ENCODE measurements at places on chromosomes 7 and 10.
A peak's percentile ranks its signal among the peaks of the same experiment; 100 is the strongest.

GRCh38 chr10:50991456-50992355 is 82.6 kb upstream of the PRKG1 start:
- no peak for DNase-seq
- peaks cover 39% of the 10 kb centered on the region for H3K4me1 ChIP-seq
- H3K27me3 ChIP-seq, result no peaks in the 10 kb centered on the region
- peak overlapping the region; percentile 93 for H3K27ac ChIP-seq
- H3K36me3 ChIP-seq, result no peaks in the 10 kb centered on the region
- H3K4me3 ChIP-seq, result peak overlapping the region; percentile 94

- H3K4me3 ChIP-seq, result no peak overlapping the region
- no peaks in the 10 kb centered on the region for H3K36me3 ChIP-seq
- no peak for DNase-seq
- no peaks in the 10 kb centered on the region for H3K27me3 ChIP-seq
Observed at GRCh38 chr7:77349141-77349540, 67.0 kb downstream of the GSAP start.

DNA sequence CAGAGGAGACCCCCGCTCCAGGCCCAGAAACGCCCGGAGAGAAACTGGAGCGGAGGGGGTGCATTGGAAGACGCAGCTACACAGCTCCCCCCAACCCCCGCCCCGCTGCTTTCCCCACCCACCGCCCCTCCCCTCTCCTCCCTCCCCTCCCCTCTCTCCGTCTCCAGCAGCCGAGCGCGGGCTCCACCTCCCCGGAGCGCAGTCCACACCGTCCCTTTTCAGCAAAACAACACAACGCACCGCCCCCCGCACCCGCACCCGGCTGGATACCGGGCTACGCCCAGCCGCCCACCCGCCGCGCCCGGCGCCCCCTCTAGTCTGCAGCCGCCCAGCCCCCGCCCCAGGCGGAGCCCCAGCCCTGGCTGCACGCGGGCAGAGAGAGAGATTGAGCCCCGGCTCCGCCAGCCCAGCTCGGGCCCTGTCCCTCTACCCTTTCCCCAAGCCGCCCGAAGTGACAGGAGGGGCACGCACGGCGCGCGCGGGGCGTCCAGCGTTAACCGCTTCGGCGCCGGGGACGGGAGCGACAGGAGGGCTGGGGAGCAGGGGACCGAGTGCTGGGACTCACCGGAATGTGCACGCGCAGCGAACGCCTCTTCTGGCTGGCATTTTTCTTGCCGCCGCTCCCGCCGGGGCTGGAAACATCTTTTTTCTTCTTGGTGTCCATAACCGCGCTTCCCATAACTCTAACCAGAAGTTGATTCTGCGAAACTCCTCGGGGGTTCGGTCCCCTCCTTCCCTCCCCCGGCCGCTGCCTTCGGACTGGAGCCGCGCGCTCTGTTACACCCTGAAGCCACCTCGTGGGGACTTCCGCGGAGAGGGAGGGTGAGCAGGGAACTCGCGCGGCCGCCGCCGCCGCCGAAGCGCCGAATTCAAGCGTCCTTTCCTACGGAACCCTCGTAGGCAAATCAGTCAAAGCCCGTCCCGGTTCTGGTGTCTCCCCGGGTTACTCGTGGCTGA is 695 bp downstream of the PRKAG2 start:
- peak overlapping the region; percentile 90 for H3K27ac ChIP-seq
- no peaks in the 10 kb centered on the region for H3K27me3 ChIP-seq
- no peaks in the 10 kb centered on the region for H3K36me3 ChIP-seq
- peak overlapping the region; percentile 80 for H3K4me3 ChIP-seq
- H3K4me1 ChIP-seq, result peaks cover 4% of the 10 kb centered on the region

- no peaks in the 10 kb centered on the region for H3K36me3 ChIP-seq
- H3K27ac ChIP-seq, result peak overlapping the region; percentile 78
- DNase-seq, result no peak
- no peaks in the 10 kb centered on the region for H3K27me3 ChIP-seq
- H3K4me1 ChIP-seq, result peaks cover 14% of the 10 kb centered on the region
Observed at GRCh38 chr10:31157123-31158010, 125.7 kb upstream of the ZNF438 start.

GRCh38 chr10:79547973-79548372 is 12.2 kb downstream of the SFTPA2 start:
- no peaks in the 10 kb centered on the region for H3K36me3 ChIP-seq
- H3K4me3 ChIP-seq, result no peak overlapping the region
- no peak for DNase-seq

DNA sequence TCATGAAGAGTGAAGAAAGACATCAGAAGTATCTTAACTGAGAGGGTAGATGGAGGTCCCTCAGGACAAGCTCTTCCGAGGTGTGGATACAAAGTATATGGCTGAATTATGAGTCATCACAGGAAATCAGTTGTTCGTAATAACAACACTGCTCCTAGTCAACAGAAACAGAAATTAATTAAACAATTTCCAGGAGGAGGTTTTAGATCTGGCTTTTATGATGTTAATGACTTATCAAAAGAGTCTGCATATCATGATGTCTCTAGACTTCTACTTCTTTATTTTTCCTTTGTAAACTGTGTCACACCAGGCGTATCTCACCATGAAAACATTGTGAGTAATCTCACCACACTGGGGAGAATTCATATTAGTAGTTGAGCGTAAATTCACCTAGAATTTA is 31.2 kb downstream of the OSBPL3 start:
- no peaks in the 10 kb centered on the region for H3K27me3 ChIP-seq
- no peaks in the 10 kb centered on the region for H3K36me3 ChIP-seq
- no peak overlapping the region for H3K4me3 ChIP-seq
- DNase-seq, result no peak
- no peaks in the 10 kb centered on the region for H3K4me1 ChIP-seq

- no peak overlapping the region for H3K4me3 ChIP-seq
- peak overlapping the region; percentile 72 for H3K27ac ChIP-seq
- peaks cover 12% of the 10 kb centered on the region for H3K4me1 ChIP-seq
- no peaks in the 10 kb centered on the region for H3K36me3 ChIP-seq
Observed at GRCh38 chr7:45984386-45985295, 63.6 kb upstream of the IGFBP3 start.

GRCh38 chr7:107041097-107041496 is 3.4 kb upstream of the PRKAR2B start:
- no peak overlapping the region for H3K4me3 ChIP-seq
- no peaks in the 10 kb centered on the region for H3K27me3 ChIP-seq
- H3K27ac ChIP-seq, result no peak overlapping the region
- DNase-seq, result no peak

DNA sequence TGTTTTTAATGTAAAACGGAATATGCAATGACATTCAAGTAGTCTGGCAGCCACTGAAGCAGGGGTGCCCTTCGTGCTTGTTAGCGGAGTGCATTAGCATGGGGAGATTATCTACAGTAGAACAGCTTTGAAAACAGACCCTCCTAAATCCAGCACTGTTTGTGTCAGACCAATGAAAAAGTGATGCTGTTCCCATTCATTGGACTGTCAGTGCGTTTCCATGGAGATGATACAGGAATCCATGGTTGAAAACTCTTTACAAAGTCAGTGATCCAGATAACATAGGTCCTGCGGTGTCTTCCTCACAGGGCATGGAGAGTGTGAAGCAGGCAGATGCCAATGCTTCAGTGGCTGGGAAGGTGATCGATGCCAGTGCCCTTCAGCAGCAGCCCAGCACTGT is 73.6 kb downstream of the ITGB8 start:
- H3K27me3 ChIP-seq, result no peaks in the 10 kb centered on the region
- H3K27ac ChIP-seq, result no peak overlapping the region
- no peak for DNase-seq

DNA sequence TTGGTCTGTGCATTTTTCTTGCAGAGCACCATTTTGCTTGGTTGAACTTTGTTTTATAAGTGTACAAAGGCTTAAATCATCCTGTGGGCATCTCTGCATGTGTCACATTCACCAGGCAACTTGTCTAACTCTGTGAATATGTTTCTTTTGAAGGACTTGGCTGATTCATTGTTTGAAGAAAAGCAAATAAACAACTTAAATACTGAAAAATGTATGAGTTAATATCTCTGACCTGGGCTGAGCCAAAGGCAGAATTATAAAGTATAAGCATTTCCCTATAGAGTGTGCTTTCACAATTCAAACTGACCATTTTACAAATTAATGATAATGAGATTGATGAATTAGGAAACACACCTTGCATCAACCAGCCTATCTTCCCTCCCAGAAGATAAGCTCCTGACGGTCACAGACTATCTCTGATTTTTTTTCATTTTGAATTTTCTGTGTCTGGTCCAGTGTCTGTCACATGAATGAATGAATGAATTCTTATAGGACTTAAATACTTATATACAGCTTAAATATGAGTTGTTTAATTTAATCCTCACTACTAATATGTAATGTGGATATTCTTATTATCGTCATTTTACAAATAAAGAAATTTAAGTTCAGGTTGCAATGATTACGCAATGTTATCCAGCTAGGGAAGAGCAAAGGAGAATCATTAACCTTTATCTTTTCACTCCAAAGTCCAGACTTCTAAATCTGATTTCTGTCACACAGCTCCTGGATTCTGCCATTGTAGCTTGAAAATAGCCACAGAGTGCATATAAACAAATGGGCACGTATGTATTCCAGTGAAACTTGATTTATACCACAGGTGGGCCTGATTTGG is 182.0 kb upstream of the PHYHIPL start:
- H3K4me3 ChIP-seq, result no peak overlapping the region
- DNase-seq, result no peak
- H3K4me1 ChIP-seq, result peaks cover 55% of the 10 kb centered on the region
- no peaks in the 10 kb centered on the region for H3K36me3 ChIP-seq
- H3K27ac ChIP-seq, result no peak overlapping the region

- DNase-seq, result no peak
- no peak overlapping the region for H3K27ac ChIP-seq
- H3K4me1 ChIP-seq, result peaks cover 21% of the 10 kb centered on the region
- H3K4me3 ChIP-seq, result peak overlapping the region; percentile 95
Observed at GRCh38 chr7:65980478-65981250, 1.3 kb downstream of the GUSB start.

GRCh38 chr7:7651479-7651878 is 10.9 kb downstream of the UMAD1 start:
- H3K4me3 ChIP-seq, result no peak overlapping the region
- no peaks in the 10 kb centered on the region for H3K27me3 ChIP-seq
- H3K27ac ChIP-seq, result no peak overlapping the region
- no peaks in the 10 kb centered on the region for H3K4me1 ChIP-seq
- no peaks in the 10 kb centered on the region for H3K36me3 ChIP-seq
- no peak for DNase-seq

GRCh38 chr10:109534193-109534592 is 389.1 kb downstream of the XPNPEP1 start:
- H3K4me3 ChIP-seq, result no peak overlapping the region
- H3K27ac ChIP-seq, result no peak overlapping the region
- no peaks in the 10 kb centered on the region for H3K27me3 ChIP-seq
- H3K36me3 ChIP-seq, result no peaks in the 10 kb centered on the region

GRCh38 chr10:7811000-7811399 is 7.3 kb upstream of the TAF3 start:
- H3K4me3 ChIP-seq, result no peak overlapping the region
- no peak overlapping the region for H3K27ac ChIP-seq
- H3K27me3 ChIP-seq, result no peaks in the 10 kb centered on the region
- H3K4me1 ChIP-seq, result no peaks in the 10 kb centered on the region
- peaks cover 7% of the 10 kb centered on the region for H3K36me3 ChIP-seq

DNA sequence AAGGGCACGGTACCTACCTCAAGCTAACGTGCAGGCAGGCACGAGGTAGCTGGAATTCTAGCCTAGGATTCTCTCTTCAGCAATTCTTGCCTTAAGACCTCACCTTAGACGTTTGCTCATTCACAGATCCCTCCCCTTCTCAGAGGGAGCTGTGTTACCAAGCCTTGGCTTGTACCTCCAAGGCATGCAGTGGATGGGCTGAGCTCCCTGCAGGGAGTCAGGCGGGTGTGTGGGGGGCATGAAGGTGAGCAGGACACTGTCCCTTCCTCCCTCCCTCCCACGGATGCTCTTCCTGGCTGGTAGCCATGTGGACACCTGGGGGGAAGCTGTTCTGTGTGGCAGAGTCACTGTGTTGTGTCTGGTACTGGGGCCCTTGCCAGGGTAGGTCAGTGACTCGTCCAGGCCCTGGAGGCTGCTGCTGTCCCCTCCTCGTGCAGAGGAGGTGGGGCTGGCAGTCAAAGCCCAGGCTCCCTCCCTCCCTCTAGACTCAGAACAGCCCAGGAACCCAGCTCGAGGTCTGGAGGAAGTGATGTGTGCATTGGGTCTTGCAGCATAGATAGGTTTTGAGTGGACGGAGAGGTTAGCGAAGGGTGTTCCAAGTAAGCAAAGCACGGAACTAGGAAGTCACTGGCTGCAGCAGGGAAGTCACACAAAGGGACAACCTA is 222.2 kb upstream of the SH2B2 start:
- H3K27ac ChIP-seq, result no peak overlapping the region
- DNase-seq, result no peak
- peaks cover 5% of the 10 kb centered on the region for H3K4me1 ChIP-seq
- H3K4me3 ChIP-seq, result no peak overlapping the region
- H3K36me3 ChIP-seq, result peaks cover 5% of the 10 kb centered on the region

DNA sequence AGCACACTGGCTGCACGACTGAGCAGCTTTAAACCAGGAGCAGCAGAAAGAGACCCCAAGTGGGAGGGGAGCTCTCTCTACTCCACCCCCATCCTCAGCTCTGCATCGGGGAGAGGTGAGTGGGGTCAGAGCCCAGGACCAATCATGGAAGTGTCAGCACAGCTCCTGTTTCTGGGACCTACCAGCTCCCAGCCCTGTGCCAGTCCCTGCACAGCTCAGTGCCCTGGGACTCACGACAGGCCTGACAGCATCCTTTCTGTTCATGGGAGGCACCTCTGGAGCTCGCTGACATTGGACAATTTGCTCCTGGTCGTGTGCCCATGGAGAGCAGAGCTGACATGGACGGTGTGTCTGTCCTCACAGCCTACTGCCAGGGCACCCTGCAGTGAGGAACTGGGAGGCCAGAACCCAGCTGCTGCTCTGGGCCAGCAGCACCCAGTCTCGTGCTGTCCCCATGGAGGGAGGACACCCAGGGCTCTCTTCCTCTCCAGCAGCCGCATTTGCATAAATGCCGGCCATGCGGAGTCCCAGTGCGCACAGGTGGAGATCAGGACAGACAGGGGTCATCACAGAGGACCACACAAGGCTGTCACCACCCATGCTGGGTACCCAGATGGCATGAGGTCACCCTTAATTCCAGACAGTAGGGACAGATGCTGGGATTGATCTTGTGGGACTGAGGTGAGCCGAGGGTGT is 45.9 kb upstream of the MSMB start:
- no peak for DNase-seq
- H3K27ac ChIP-seq, result no peak overlapping the region
- no peaks in the 10 kb centered on the region for H3K27me3 ChIP-seq

GRCh38 chr7:22826593-22826992 is 3.9 kb upstream of the TOMM7 start:
- peaks cover 10% of the 10 kb centered on the region for H3K4me1 ChIP-seq
- DNase-seq, result no peak
- H3K36me3 ChIP-seq, result no peaks in the 10 kb centered on the region
- no peak overlapping the region for H3K4me3 ChIP-seq

- no peaks in the 10 kb centered on the region for H3K27me3 ChIP-seq
- H3K4me1 ChIP-seq, result no peaks in the 10 kb centered on the region
- DNase-seq, result no peak
- peaks cover 8% of the 10 kb centered on the region for H3K36me3 ChIP-seq
Observed at GRCh38 chr7:16684935-16685334, 39.0 kb downstream of the BZW2 start.

Measured in thoracic aorta (tissue), 2 donors.